ENCODE measurements at places on chromosomes 16 and 17.
A peak's percentile ranks its signal among the peaks of the same experiment; 100 is the strongest.

- no peak for DNase-seq
These were observed 6.2 kb upstream of the SLC25A19 start for GRCh38 chr17:75295201-75296158.

DNA sequence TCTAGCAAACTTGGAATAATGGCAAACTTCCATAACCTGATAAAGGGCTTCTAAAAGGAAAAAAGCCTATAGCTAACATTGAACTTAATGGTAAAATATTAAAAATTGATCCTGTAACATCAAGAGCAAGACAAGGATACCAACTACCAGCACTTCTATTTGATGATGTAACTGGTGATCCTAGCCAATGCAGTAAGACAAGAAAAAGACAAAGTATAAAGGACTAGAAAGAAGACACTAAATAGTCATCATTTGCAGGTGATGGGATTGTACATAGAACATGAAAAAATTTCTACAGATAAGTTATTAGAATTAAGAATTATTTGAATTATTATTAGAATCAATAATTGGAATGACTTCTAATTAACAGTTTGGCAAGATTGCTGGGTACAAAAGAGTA, 37.0 kb downstream of the B9D1 start:
- no peak for DNase-seq

DNA sequence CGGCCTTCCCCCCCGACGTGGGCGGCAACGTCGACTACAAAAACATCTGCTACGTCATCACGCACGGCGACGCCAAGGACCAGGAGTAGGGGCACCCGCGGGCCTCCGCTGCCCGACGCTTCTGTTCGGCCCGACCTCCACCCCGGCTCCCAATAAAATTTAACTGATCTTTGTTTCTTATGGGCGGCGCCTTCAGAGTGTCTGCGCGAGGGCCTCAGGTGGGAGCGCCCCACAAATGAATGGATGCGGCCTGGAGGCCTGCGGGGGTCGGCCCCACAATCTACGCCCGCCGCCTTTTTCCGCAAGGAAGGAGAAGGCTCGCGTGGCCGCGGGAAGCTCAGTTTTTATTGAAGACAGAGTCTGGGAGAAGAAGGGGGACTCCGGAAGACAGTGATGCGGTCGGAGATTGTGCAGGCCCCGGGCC, 3.2 kb downstream of the MYL11 start:
- DNase-seq = peak; percentile 77

- DNase-seq = peak; percentile 34
These were observed 6.6 kb upstream of the BMERB1 start for GRCh38 chr16:15427648-15428239.

GRCh38 chr16:30581457-30581856, 4.0 kb downstream of the ZNF785 start:
- DNase-seq = no peak

Data from stimulated activated CD8-positive, alpha-beta memory T cell treated with anti-CD3 and anti-CD28 coated beads, Interleukin-15, amount 100 ng/mL, for 1 hour (primary cell).